Iris pigment epithelial cell (primary cell): ENCODE measurements at places on chromosomes 5 and 9.

GRCh38 chr5:175920231-175920811, 47.8 kb downstream of the THOC3 start:
- DNase-seq, result peak; percentile 32

DNA sequence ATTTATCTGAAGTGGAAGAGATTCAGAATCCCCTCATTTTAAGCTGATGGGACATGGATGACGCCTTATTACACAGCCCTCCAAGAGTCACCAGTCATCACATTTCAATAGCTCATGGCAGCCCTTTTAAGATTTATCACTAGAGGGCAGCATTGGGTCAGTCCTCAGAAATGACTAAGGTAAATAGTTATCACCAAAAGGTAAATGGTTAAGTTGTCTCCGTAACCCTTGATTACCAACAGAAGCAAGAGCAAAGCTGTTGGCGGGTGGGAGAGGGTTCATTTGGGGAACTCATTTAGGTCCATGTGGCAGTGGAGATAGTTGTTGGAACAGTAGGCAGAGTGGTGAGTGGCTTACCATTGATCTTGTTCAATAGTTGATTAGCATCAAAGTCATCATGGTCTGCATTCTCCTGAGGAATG, 12.0 kb upstream of the C9 start:
- DNase-seq, result peak; percentile 45

DNA sequence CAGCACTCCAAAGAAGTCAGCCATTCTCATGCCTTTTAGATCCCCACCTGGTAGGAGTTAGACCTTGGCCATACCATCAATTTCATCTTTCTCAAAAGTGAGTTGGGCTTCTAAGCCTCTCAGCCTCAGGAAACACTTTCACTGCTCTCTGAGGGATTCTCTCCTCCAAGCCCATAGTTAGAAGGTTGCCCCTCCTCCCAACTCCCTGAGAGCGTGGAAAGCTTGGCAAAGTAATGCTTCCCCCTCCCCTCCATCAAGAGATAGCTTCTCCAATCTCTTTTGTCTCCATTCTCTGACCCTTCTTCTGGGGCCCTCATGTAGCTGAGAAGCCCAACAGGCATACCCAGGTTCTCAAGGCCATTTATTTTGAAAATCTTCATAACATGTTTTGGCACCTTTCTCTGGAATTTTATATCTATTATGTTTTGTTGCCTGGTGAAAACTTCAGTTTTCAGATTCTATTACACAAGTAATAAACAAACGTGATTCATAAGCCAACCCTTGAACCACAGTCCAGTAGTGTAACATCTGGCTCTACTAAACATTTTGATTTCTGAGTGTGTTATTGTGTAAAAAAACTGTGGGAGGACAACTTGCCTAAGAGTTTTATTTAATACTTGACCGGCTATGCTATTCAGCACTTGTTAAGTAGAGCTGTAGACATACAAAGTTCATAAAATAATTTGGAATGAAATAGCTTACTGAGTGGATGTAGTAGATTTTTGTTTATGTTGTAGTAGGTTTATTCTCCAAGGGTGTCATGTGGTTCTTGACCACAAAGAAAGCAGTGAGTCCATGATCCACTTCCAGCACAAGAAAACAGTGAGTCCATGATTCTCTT, 17.1 kb downstream of the LVRN start:
- peak; percentile 63 for DNase-seq

- no peak for DNase-seq
Measured at GRCh38 chr5:96753848-96754247, 53.9 kb downstream of the ERAP1 start.

- DNase-seq, result no peak
Measured at GRCh38 chr9:87080512-87081264, 133.4 kb upstream of the GAS1 start.

DNA sequence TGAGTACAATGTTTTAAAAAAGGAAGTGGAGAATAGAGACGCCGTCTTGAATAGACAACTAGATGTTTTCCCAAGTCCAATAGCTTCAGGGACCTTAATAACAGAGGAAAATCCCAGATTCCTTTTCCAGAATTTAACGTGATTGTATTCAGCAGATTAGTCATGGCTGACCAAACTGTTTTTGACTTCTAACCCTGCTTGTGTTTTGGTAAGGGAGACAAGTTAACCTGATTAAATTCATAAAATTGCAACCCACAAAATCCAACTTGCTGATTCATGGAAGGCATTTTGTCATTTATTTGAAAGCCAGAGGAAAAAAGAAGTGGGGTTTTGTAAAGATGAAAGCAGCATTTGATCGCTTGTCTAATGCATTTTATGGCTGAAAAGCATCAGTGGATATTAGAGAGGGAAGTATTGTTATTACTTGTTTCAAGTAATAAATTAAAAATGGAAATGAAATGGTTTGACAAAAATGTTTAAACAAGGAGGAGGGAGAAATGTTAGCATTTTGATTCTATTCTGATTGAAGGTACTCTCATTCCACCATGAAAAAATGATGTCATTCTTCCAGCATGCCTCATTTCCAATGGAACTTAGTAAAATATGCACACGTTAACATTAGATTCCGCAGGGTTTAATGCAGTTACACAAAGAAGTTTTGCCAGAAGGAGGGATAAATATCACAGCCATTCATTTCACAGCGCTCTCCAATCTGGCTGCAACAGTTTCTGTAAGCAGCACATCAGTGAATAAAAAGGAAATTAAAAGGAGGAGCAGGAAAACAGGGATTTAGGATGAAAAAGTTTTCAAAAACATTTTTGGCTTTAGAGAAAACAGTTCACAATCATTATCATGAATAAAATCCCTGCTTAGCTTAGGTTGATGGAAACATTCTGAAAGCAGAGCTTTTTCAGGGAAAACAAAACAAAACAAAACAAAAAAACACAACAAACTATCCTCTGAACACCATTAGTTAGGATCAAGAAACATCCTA, 314.7 kb downstream of the PRR16 start:
- peak; percentile 84 for DNase-seq

- DNase-seq, result no peak
Measured at GRCh38 chr5:76292620-76293322, 110.3 kb upstream of the IQGAP2 start.

GRCh38 chr9:37026113-37026930, 7.7 kb downstream of the PAX5 start:
- no peak for DNase-seq

- peak; percentile 69 for DNase-seq
Measured at GRCh38 chr5:145825751-145826180, 9.4 kb downstream of the PRELID2 start.

- DNase-seq, result no peak
Measured at GRCh38 chr9:3507395-3508077, 18.3 kb downstream of the RFX3 start.

GRCh38 chr9:115786321-115786720, 367.3 kb upstream of the PAPPA start:
- DNase-seq, result no peak

DNA sequence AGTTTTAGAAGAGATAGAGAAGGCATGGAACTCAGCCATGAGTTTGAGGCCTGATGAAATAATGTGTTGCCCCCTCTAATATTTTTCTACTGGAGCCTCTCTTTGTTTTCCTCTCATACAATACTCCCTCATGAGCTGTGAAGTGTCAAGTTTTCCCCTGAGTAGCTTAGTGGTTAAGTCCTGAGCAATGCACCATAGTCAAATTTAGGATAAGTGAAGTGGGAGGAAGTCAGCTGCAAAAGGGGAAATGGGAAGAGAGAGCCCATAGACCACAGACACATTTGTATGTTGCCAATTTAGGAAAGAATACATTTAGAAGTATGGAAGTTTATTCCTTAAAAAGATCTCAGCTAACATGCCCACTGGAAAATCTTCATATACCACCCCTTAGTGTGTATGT, 171.5 kb upstream of the NREP start:
- no peak for DNase-seq

DNA sequence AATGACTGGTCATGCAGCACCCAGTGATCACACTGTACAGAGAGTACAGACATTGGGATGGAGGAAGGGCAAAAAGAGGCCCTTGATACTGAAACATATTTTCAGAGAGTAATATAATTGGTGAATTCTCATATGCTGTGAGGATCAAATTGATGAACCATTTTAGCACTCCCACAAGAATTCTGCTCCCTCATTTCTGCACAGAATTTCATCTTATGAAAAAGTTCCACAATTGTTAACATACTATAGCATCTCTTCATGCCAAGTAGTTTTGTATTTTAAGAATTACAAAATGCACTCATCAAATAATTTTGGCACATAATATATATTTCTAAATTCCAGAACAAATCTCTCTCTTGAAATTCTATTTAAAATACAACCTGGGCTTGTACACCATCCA, 351.2 kb downstream of the PDE4D start:
- DNase-seq, result no peak

DNA sequence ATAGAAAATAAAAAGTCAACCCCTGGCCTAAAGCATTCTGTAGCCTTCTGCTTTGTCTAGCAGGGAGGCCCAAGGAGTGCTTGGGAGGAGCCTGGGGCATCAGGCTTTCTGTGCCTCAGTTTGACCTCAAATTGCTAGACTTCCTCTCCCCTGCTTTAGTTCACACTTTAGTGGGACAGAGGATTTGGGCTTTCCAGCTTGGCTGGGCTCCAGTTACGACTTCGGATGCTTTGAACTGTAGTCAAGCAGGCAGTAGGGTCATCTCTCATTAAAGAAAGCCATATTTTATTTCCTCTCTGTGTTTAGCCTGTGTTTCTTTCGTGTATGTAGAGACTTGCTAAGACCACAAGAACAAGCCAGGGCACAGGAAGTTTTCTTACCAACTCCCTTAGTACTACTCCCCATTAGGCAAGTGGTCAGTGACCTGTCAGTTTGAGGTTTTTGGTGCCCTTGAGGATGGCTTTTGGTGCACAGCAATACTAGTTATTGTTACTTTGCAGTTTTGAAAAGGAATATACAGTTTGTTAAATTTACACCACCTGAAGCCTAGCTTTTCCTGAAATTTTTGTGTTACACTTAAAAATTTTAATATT, 334.7 kb downstream of the NDUFS4 start:
- DNase-seq, result no peak

DNA sequence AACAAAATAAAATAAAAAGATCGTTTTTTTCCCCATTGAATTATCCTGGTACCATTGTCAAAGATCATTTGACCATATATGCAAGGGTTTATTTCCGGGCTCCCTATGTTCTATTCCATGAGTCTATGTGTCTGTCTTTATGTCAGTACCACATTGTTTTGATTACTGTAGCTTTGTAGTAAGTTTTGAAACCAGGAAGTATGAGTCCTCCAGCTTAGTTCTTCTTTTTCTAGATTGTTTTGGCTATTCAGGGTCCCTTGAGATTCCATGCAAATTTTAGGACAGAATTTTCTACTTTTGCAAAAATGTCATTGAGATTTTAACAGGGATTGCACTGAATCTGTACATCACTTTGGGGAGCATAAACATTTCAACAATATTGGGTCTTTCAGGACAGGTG, 18.7 kb upstream of the EEIG1 start:
- no peak for DNase-seq

GRCh38 chr9:90985631-90986030, 184.0 kb downstream of the SYK start:
- no peak for DNase-seq

GRCh38 chr5:79753877-79754645, 64.4 kb downstream of the CMYA5 start:
- no peak for DNase-seq
